ENCODE measurements at places on chromosomes 1 and 21. TPM values are rescaled to one million over a fixed set of nuclear protein-coding genes. Genes with fewer than 3 reads are reported as not detected.

GRCh38 chr1:241532864-241533263 is 686 bp downstream of the KMO start:
- no peak for DNase-seq
- no peaks in the 10 kb centered on the region for H3K36me3 ChIP-seq
- peak overlapping the region; percentile 10 for H3K4me3 ChIP-seq
- H3K27ac ChIP-seq: peak overlapping the region; percentile 20
- H3K4me1 ChIP-seq: no peaks in the 10 kb centered on the region

GRCh38 chr1:35532497-35533223 is 24.5 kb downstream of the KIAA0319L start:
- no peak overlapping the region for H3K27ac ChIP-seq
- no peaks in the 10 kb centered on the region for H3K27me3 ChIP-seq
- H3K36me3 ChIP-seq: no peaks in the 10 kb centered on the region
- no peak overlapping the region for H3K4me3 ChIP-seq
- DNase-seq: no peak

DNA sequence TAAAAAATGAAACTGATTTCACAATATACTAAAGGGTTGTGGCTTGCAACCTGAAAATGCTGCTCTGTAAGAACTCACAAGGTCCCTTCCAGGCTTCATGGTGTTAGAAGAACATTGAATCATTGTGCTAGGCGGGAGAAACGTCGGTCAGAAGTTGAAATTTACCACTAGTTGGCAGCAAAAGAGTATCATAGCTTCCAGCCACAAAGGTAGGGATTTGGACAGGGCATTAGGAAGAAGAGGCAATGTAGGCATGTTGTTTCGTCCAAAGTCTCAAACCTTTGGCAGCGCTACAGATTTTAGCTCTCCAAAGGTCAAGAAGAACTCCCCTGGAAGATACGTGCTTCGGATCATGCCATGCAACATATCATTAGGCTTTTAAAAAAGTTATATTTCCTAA is 62.5 kb upstream of the ZP4 start:
- H3K36me3 ChIP-seq: no peaks in the 10 kb centered on the region
- H3K27ac ChIP-seq: no peak overlapping the region

- peak overlapping the region; percentile 78 for H3K4me3 ChIP-seq
- no peaks in the 10 kb centered on the region for H3K36me3 ChIP-seq
- peaks cover 27% of the 10 kb centered on the region for H3K4me1 ChIP-seq
- H3K27me3 ChIP-seq: no peaks in the 10 kb centered on the region
Measured at GRCh38 chr1:211327346-211327921, 801 bp downstream of the TRAF5 start.

DNA sequence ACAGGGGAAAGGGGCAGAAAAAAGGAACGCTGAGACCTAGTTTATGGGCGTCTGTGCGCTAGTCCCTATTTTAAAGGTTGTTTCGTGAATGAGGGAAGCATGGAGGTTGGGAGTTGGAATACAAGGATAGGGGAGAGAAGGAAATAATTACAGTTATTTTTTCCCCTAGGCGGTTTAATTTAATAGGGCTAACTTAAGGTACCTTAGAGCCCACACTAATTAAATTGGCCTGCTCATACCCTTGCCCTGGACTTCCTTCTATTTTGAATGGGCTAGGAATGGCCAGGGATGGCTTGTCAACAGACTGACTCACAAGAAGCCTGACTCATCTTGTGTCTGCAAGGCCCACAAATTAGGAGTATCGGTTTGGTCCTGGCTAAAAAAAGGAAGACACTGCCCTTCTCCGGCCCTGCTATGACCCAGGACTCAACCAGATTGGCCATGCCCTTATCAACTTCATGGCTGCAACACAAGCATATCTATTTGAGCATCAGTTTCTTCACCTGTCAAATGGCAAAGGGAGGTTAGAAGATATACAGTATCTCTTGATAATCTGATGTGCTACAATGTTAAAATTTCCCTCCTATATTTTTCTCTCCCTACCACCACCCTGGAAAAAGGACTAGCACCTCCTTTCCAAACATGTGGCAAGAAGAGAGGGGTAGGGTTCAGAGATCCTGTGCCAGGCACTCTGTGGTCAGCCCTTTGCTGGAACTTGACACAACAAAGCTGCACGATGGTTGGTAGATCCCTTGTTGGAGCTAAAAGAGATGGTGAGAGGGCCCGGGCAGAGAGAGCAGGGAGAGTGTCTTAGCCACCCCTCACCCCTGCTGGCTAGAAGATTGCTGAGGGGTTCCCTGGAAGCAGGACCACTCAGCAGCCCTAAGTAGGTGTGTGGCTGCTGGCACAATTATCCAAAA is 2.2 kb upstream of the SSBP3 start:
- DNase-seq: no peak
- H3K4me1 ChIP-seq: no peaks in the 10 kb centered on the region
- no peaks in the 10 kb centered on the region for H3K27me3 ChIP-seq
- no peak overlapping the region for H3K4me3 ChIP-seq
- no peaks in the 10 kb centered on the region for H3K36me3 ChIP-seq

- no peaks in the 10 kb centered on the region for H3K4me1 ChIP-seq
- no peak overlapping the region for H3K27ac ChIP-seq
- no peak overlapping the region for H3K4me3 ChIP-seq
- H3K27me3 ChIP-seq: no peaks in the 10 kb centered on the region
Measured at GRCh38 chr1:184069675-184070074, 18.1 kb downstream of the TSEN15 start.

- H3K27ac ChIP-seq: no peak overlapping the region
- H3K36me3 ChIP-seq: no peaks in the 10 kb centered on the region
- no peak overlapping the region for H3K4me3 ChIP-seq
- H3K4me1 ChIP-seq: no peaks in the 10 kb centered on the region
- no peaks in the 10 kb centered on the region for H3K27me3 ChIP-seq
Measured at GRCh38 chr1:209354111-209354839, 229.2 kb upstream of the CAMK1G start.

The LSS gene
- 70.9 TPM for total RNA-seq

The DISC1 gene
- total RNA-seq: 39.6 TPM

The MRPL9 gene
- total RNA-seq: 31.3 TPM

The KRTAP7-1 gene
- total RNA-seq: not detected

The RAB7B gene
- total RNA-seq: 0.35 TPM

All from Peyer's patch (tissue), 4 donors.